ENCODE measurements at places on chromosomes 16 and 17.

DNA sequence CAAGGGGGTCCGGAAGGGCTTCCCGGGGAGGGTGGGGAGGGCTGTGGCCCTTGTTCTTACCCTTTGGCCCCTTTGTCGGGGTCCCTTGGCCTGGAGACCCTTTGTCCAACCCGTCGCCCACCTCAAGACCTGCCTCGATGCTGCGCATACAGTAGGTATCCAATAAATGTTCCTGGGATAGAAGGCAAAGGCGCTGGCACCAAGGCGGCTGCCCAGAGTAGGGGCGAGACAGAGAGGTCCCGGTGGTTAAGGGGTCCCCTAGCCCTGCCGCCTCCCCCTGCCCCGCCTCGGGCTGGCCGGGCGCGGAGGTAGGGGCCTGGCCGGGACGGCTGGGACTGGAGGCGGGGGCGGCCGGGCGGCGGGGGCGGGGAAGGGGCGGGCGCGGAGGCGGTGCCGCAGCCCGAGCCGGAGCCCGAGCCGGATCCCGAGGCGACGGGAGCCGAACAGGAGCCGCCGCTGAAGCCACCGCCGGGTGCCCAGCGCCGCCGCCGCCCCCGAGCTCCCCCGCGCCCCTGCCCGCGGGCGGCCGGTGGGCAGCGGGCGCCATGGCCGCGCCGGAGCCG is at the start of gene NHERF2:
Gene NHERF2 (plus strand): TSS at position 442 of the 563 bp plus-strand sequence. CDS start 104 bp downstream, at position 546.
- no peak for DNase-seq

DNA sequence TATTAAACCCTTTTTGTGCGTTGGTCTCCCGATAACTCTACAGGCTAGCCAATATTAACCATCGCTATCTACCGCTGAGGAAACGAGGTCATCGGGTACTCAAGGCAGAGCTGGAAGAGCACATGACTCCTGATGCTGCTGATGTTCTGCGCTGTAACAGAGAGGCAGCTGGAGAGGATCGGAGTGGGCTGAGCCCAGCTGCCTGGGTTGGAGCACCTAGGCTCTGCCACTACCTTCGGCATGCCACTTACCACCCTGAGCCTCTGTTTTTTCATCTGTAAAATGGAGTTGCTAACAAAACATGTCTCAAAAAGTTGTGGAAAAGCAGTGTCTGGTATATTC is 432 bp upstream of the SLC46A1 start:
- DNase-seq, result no peak

GRCh38 chr16:59886021-59886420 is 1151.9 kb upstream of the GOT2 start:
- DNase-seq, result no peak

DNA sequence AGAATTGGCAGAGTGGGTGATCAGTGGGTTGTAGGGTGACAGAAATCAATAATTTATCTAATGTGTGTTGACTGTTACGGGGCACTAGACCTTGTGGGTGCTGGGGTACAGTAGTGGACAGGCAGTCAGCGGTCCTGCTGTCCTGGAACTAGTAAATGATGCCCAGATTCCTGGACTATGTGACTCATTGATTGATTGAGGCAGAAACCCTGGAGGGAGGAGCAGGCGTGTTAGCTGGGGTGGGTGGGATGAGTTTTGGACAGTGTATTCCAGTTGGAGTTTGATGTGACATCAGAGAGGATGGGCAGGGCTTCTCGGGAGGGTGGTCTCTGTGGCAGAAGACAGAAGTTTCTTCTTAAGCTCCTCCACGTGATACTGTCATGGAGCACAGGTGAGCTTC is 24.4 kb downstream of the PRMT7 start:
- no peak for DNase-seq

DNA sequence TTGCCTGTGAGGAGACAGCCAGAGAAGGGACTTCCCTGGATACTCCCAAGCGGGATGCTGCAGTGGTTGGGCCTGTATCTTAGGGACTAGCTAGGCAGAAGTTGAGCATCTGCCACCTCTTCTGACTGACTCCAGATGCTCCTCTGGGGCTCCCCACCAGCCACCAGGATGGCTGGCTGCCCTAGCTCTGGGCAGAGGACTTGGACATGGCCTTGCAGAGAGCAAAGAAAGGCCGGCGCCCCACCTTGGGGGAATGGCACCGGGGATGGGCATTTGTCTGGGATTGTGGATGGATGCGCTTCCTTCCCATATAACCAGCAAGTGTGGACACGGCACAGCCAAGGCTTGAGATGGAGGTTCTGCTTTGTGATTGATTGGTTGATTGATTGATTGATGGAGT is 69.0 kb downstream of the OR1D5 start:
- DNase-seq, result no peak

DNA sequence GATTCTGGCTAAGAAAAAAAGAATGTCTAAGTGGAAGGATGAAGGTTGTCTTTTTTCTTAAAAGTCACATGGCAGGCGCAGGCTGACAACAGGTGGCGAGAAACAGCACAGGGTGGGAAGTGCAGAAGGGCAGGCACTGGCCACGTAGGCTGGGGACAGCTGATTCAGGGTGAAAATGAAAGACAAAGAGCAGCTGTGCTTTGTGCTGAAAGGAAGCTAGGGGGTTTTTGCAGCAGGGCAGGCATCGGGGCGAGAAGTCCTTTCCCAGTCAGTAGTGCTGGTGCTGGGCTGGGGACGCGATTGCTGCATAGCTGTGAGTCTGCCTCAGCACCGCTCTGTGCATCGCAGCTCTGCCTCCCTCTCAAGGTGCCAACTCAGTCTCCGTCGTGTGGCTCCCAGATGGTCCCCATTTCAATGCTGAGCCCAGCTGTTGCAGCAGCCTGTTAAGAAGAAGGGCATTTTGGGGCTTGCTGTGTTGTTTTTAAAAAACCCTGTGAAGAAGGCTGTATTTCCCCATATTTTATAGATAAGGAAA is 183.1 kb upstream of the CCL2 start:
- DNase-seq, result no peak

- no peak for DNase-seq
Observed at GRCh38 chr17:44198721-44199552, 747 bp downstream of the ATXN7L3 start.

DNA sequence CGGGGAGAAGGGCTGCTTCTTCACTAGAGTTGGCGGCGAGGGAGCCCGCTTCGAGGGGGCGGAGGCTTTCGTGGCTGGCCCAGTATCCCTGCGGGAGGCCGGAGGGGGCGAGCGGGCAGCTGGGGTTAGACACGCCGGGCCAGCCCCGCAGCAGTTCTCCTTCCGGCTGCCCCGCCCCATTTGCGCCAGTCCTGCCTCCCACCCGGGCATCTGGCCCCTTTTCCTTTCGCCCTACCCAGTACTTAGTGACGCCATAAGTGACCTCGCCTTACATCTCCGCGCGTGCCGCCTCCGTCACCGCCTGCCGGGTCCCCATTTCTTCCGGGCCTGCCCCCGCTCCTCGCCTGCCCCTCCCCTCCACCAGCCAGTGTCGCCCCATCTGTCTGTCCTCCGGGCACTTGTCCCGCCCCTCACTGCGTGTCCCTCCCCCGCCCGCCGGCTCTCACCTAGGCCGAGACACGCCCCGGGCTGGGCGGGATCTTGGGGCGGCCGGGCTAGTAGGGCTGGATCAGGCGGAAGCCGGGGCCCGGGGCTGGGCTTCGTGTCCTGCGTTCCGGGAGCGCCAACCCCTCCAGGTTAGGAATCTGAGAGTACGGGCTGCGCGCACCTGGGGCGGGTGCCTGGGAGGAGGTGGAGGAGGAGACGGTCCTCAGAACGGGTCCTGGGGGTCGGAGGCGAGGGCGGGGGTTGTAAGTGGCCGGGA is 14.3 kb downstream of the SPATA32 start:
- DNase-seq, result peak; percentile 82

GRCh38 chr16:5854027-5854426 is 756.4 kb upstream of the EEF2KMT start:
- DNase-seq, result no peak

- no peak for DNase-seq
Observed at GRCh38 chr17:2233441-2233947, 70.1 kb downstream of the SMG6 start.

DNA sequence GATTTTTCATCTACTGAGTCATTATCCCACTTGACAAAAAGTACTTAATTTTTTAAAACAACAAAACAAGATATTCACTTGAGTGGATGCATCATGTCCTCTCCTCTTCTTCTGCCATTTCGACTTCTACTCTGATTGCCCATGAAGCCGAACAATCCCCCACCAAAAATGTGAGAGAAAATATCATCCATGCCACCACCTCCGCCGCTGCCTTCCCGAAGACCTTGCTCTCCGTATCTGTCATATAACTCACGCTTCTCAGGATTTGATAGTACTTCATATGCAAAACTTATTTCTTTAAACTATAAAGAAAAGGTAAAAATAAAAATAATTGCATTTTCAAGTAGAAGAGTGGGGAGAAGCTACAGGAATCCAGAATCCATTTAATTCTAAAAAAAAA is 2.2 kb downstream of the DNAJA2 start:
- DNase-seq, result no peak

GRCh38 chr16:67723151-67723910 is 4.2 kb upstream of the GFOD2 start:
- no peak for DNase-seq

- no peak for DNase-seq
Observed at GRCh38 chr16:27634779-27635178, 84.8 kb downstream of the KATNIP start.

DNA sequence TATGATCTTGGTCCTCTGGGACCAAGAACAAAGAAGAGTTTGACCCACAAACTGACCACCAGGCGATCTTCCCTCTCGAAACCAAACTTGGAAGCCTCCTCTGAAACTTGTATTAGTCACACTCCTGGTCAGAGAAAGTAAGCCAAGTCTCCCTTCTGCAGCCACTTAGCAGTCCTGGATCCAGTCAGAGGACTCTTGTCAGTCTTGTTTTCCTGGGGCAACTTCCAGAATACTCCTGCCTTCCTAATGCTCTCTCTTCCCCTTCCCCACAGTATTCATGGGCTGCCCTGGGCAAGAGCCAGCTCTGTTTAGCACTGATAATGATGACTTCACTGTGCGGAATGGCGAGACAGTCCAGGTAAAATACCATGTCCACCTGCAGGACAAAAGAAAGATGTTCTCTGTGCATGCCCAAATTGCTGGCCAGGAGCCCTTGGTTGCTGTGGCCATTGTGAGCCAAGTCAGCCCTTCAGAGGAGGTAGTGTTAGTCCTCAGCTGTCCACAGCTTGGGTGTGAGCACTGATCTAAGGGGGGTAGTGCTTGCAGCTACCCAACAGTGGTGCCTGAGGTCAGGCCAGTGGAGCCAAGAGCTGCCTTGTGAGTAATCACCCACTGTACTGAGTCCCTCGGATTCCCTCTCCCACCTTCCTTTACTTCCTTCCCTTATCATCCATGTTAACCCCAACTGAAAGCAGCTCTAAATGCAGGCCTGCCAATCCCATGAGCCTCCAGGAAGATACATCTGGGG is 31.2 kb downstream of the CDH3 start:
- DNase-seq, result no peak

DNA sequence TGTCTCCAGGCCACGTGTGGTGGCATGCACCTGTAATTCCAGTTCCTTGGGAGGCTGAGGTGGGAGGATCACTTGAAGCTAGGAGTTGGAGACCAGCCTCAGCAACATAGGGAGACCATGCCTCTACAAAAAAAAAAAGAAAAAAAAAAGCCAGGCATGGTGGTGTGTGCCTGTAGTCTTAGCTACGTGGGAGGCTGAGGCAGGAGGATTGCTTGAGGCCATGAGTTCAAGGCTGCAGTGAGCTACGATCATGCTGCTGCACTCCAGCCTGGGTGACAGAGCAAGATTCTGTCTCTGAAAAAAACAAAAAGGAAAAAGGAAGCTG is 103.9 kb downstream of the CMIP start:
- no peak for DNase-seq
